Sciatic nerve (tissue), 2 donors: ENCODE measurements at places on chromosomes 11 and 22. TPM values are rescaled to one million over a fixed set of nuclear protein-coding genes. Genes with fewer than 3 reads are reported as not detected.

NOL12 gene
- 21.2 TPM for total RNA-seq

OR52N2 gene
- not detected for total RNA-seq

RAB38 gene
- total RNA-seq: 3.2 TPM

KCTD17 gene
- 17.5 TPM for total RNA-seq

GRCh38 chr11:73077454-73077853, 64.7 kb downstream of the FCHSD2 start:
- DNase-seq: no peak

- DNase-seq: no peak
Observed at GRCh38 chr22:44673406-44673805, 28.6 kb upstream of the PRR5 start.

DNA sequence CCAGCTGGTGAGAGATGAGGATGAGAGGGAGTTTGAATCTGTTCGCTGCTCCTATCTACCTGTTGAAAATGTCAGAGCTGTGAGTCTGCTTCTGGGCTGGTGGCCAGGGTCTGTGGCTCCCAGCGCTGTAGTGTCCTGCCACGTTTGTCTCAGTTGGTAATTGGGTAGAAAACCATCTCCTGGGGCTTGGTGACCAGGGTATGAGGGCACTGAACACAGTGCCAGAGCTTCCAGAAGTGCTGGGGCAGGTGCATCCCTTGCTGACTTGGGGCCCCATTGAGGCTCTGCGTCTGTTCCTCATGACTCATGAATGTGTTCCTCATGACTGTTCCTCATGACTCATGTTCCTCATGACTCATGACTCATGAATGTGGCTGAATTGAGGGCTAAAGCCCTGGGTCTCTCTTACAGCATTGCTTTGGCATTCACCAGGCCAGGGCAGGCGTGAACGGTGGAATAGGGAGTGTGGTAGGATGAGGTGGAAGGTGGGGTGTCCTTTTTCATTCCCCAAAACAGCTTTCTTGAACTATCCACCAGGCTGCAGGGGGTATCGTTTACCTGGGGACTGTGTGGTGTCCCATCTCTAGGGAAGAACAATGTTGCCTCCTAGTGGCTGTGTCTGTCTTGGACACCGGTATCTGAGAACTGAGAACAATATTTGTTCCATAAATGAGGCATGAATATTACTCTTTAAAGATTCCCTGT, 139.5 kb downstream of the COMMD9 start:
- no peak for DNase-seq

- peak; percentile 77 for DNase-seq
Observed at GRCh38 chr11:94800414-94800813, 32.3 kb downstream of the AMOTL1 start.

GRCh38 chr22:49650336-49651241, 177.1 kb downstream of the BRD1 start:
- no peak for DNase-seq

- DNase-seq: no peak
Observed at GRCh38 chr11:114942207-114942606, 263.9 kb downstream of the NXPE2 start.

- DNase-seq: no peak
Observed at GRCh38 chr11:108530426-108530825, 32.2 kb upstream of the POGLUT3 start.
